ENCODE measurements at places on chromosomes 6 and 20.

- DNase-seq, result peak; percentile 20
These were observed 18.5 kb upstream of the FAM184A start for GRCh38 chr6:119096721-119097565.

DNA sequence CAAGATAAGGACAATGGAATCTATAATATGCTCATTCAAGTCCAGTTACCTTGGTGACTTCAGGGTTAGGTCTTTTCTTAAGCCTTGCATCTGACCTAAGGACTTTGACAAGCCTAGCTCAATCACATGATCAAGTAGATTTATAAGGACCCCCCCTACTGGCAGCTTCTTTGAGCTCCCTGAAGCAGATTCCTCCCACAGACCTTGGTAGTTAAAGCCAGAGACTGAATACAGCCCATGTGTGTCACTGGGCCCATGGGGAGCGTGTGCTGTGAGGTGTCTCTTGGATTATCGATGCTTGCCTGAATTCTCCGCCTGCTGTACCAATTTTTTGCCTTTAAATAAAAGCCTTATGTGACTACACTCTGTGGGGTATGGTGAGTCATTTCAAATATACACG, 372.7 kb upstream of the RGS17 start:
- no peak for DNase-seq

GRCh38 chr6:16184551-16184950, 53.8 kb upstream of the GMPR start:
- no peak for DNase-seq

- no peak for DNase-seq
These were observed 73.9 kb upstream of the ENPP5 start for GRCh38 chr6:46244670-46245069.

DNA sequence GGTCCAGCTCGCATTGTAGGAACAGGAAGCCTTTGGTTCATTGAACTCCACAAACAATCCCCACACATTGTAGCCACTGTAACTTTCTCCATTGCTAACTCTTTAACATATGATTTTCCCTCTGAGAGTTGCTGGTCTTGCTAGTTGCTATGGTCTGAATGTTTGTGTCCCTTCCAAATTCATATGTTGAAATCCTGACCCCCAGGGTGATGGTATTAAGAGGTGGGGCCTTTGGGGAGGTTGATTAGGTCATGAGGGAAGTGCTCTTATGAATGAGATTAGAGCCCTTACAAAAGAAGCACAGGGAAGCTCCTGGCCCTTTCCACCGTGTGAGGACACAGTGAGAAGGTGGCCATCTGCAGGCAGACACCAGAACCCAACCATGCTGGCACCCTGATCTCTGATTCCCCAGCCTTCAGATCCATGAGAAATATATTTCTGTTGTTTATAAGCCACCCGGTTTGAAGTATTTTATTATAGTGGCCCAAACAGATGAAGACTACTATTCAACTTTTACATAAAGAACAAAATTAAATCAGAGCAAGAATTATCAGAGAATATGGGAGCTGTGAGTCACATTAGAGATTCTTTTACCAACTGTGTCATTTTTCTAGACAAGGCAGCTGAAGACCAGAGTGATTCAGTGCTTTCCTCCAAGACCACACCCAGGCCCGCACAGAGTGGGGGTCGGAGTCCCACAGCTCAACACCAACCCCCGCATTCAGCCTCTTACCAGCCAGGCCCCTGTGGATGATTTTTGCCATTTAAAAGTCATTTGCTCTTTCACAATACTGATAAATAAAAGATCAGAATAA, 143.0 kb downstream of the SAMD5 start:
- DNase-seq, result no peak

DNA sequence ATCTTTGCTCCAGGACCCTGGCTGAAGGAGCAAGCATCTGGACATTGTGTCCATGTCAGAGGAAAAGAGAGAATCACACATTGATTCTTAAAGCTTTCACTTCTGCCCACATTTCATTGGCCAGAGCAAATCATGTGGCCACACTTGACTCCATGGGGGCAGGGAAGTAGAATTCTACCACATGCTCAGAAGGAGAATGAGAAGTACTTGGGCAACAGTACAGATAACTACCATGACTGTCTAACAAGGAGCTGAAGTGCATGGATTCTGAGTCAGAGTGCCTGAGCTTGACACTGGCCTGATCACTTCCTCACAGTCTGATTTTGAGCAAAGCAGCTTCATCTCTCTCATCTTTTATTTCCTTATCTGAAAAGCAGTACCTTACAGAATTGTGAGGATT, 38.6 kb downstream of the GHRH start:
- no peak for DNase-seq

DNA sequence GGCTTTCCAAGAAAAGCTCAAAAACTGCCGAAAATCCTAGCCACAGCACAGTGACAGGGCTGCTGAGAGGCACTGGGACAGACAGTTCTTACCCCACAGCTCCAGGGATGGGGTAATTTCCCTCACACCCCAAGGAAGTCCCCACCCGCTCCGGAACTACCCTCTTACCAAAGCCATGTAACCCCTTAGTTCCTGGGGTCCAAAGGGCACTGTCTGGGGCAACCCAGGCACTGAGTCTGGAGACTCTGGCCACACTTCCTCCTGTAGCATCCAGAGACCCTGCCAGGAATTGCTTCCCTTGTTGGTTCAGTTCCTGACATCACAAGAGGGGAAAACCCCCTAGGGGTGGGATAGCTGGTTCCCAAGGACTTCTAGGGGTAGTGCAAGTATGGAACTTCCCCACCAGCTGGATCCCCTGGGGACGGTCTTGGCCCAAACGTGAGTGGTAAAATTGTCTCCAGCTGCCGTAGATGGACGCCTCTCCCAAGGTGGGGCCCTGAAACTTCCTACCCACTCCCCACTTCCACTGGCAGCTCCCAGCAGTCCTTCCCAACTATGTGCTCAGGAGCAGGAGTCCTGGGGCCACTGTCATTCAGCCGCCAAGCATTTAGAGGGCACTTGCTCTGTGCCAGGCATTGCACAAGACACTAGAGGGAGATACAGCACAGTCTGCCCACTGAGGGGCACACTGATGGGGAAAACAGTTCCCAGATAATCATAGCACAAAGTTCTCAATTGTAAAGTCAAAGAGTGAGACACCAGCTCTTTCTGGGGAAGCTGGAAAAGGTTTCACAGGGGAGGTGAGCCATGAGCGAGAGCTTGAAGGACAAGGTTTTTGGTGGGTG, 17.2 kb upstream of the HCK start:
- DNase-seq, result no peak

DNA sequence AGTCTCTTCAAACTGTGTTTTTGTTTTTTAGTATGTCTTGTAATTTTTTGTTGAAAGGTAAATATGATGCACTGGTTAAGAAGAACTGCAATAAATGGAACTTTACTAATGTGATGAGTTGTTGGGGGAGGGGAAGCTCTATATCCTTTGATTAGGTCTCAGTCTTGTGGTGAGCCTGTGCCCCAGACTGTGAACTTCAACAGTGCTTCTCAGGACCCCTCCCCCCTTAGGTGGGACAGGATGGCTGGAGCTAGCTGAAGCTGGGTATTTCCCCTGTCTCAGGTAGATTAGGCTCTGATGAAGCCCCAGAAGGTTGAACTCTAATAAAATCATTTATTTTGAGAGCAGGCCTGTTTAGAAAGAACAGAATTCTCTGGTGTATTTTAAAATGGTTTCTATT, 31.4 kb upstream of the TASP1 start:
- DNase-seq, result no peak

GRCh38 chr6:37456816-37457560, 24.0 kb downstream of the CMTR1 start:
- peak; percentile 55 for DNase-seq

- DNase-seq, result no peak
These were observed 1.1 kb upstream of the ZBTB46 start for GRCh38 chr20:63831993-63832686.

GRCh38 chr6:17115251-17116116, 13.6 kb downstream of the STMND1 start:
- DNase-seq, result no peak

DNA sequence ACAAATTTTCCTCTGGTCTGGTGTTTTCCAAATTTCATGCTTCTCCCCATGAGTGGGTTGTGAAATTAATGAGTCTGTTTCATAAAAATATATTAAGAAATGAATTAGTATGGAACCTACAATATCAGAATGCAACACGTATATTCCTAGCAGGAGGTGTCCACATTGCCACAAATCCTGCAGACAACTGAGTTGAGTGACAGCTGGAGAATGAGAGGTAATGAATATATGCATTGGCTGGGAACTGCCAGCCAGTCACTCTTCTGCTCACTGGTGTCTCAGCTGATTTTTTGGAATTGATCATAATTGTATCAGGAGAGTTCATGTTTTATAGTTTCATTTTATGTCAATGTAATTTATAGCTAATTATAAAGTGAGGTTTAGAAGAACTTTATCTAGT, 6.3 kb upstream of the ARFGEF3 start:
- no peak for DNase-seq

DNA sequence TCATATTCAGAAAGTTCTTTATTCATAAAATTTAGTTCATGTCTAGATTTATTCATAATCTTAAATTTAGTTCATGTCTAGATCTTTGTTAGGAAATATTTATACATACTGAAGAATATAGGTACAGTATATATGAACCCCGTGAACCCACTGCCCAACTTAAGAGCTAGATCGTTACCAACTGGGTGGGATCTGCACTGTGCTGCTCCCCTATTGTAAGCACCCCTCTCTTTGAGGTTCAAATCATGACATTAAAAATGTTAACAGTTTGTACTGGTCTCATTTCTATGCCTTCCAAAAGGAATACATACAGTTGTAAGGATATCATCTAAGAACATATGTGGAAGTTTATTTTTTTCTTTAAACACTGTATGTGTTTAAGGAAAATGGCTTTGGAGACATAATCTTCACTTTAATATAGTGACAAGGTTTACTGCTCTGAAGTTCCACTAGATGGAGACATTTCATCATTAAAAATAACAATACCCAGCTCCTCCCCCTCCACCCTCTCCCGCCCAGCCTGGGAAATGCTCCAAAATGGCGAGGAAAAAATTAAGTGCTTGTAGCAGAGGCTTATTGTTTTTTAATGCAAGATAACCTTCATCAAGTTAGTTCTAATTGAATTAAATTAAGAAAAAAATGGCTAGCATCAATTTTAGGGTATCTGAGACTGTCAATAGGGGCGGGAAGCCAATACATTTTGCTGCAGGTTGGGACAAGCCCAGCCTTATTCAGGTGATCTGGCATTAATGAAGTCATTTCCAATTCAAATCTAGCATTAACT, 104.1 kb upstream of the TRAF3IP2 start:
- DNase-seq, result no peak

DNA sequence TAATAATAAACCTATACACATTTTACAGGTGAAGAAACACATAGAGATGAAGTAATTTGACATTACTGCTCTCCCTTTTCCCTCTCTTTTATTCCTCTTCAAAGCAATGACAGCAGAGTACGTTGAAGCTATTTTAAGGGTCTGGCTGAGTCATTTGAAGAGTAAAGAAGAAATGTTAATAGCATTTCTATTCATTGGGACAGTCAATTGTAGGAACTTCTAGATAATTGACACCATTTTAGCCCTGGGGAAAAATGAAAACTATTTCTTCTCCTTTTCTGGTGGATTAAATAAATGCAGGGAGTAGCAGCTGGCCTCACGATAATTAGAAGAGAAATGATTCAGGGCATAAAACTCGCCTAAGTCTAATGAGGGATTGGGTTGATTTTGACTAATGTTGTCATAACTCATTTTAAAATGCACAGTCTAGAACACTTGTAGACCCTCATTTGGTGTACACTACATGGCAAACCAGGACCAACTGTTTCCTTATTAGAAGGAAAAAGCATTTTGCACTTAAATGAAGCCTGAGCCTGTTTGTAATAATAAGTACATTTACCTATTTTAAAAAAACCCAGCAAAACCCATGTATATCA, 48.1 kb downstream of the RIPOR2 start:
- DNase-seq, result no peak

DNA sequence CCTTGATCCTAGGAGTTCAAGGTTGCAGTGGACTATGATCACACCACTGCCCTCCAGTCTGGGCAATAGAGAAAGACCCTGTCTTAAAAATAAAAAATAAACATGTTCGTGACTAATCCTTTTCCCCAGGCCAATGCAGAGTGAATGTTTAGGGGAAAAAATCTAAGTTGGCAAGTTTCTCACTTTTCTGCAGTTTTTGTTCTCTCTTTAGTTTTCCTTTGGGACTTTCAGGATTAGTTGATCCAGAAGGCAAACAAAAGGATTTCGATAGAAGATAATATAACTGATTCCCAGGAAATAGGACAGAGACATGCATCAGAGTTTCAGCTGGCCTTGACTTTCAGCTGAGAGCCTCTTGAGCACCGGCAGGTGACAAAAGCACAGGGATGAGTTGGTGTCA, 53.3 kb downstream of the SOD2 start:
- no peak for DNase-seq

DNA sequence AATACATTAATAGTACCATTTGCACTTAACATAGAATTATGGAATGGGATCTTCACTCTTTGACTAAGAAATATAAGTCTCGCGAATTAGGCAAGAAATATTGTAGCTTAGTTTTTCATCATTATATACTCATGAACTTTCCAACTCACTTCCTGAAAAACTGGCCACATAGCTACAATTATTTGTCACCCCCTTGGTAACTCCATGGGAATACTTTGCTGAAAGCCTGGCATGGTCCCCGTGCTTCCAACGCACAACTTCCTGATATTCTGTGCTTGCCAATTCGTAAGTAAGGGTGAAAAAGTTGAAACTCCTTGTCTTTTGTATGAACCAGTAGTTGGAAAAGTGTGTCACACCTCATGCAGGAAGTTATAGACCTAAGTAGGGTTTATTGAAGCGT, 23.7 kb upstream of the HLA-DQA1 start:
- DNase-seq, result no peak

GRCh38 chr6:30129265-30130178, 6.4 kb upstream of the TRIM40 start:
- DNase-seq, result no peak

GRCh38 chr20:47468290-47469050, 33.2 kb upstream of the NCOA3 start:
- DNase-seq, result no peak

GRCh38 chr6:157059781-157060180, 263.5 kb downstream of the TMEM242 start:
- no peak for DNase-seq

DNA sequence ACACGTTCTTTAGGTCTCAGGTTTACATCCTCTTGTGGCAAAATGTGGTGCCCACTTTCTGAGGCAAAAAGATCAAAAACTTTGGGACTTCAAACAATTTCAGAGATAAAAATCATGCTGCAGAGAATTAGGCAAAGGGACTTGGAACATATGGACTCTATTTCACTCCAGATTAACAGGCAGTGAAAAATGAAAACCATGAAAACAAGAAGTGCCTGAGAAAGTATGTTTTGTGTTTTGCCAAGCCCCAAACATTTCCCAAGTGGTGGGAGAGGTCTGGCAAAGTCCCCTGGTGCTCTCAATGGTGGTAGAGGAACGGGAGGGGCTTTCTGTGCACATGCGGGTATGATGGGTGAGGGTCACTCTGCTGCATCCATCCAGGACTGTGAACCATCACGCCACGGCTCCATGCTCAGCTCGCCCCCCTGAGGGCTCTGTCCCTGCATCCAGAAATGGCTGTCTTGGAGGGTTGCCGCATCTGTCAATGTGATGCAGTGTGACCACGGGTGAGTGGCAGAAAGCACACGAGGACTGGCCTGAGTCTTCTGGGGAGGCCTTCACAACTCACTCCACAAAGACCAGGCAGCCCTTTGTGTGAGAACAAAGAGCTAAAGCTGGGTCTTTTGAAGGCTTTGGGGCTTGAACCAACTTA, 43.2 kb upstream of the TBC1D7 start:
- peak; percentile 12 for DNase-seq
